ENCODE measurements at places on chromosomes 1 and 21.
A peak's percentile ranks its signal among the peaks of the same experiment; 100 is the strongest.

DNA sequence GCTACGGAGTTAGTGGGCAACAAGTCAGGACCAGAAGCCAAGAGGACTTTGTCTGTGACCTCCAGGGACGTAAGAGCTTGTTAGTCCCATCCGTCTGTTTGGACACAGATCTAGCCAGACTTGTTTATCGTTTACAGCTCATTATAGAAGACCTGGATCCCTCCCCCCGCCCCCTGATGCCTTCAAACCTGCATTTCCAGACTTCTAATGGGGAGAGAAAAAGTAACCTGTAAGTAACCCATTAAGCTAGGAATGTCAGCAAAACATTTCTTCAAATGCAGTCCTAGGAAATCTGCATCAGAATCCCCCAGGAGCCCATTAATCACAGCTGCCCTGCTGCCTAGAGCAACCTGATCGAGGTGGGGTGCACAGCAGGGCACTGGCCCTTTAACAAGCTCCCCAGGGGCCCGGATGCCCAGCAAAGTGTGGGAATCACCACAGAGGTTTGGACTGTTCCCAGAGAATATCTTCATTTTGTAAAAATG, 1.4 kb upstream of the MAD2L2 start:
- DNase-seq = no peak

- no peak for DNase-seq
Measured at GRCh38 chr1:201006450-201006849, 17.1 kb downstream of the KIF21B start.

- DNase-seq = peak; percentile 5
Measured at GRCh38 chr1:93178418-93178817, 1.8 kb downstream of the TMED5 start.

DNA sequence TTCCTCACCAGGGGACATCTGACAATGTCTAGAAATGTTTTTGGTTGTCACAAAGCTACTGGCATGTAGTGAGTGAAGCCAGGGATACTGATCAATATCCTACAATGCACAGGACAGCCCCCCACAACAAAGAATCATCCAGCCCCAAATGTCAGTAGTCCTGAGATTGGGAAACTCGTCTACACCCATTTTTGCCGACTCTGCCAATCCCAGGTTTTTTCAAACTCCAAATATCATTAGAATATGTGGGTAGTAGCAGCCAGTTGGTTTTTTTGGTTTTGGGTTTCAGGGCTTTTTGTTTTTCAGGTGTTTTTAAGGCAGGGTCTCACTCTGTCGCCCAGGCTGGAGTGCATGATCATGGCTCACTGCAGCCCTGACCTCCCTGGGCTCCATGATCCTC, 5.9 kb downstream of the SPATA46 start:
- DNase-seq = no peak

DNA sequence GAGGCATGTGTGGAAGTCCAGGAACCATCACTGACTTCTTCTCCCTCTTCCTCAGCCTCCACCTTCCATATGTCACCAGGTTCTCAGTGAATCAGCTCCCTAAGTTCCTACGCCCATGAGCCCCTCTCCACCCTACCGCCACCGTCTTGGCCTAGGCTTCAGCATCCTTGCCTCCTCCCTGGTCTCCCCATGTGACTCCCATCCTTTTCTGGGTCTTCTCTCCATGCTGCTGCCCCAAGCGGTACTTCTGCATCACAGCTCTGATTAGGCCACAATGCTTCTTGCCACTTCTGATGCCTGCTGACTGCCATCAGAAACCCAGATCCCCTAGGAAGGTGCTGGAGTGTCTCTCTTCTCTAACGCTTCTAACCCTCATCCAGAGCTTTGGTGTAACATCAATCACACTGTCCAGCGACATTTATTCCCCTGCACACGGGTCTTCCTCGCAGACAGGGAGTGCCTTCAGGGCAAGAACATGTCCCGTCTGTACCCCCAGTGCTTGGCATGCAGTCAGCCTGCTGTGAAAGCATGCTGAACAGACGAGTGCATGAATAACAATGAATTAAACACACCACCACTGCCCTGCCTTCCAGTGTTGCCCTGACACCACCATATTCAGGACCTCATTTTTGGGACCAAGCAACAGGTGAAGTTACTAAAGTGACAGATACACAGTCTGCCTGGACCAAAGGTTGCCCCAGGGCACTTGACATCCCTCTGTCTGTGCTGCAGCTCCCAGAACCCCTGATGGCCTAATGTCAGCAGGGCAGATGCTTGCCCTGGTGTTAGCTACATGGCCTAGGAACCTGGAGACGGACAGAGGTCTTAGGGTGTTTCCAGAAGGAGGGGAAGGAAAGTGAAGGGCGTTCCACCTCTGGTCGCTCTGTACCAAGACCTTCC, 158.7 kb upstream of the EDN2 start:
- DNase-seq = no peak

DNA sequence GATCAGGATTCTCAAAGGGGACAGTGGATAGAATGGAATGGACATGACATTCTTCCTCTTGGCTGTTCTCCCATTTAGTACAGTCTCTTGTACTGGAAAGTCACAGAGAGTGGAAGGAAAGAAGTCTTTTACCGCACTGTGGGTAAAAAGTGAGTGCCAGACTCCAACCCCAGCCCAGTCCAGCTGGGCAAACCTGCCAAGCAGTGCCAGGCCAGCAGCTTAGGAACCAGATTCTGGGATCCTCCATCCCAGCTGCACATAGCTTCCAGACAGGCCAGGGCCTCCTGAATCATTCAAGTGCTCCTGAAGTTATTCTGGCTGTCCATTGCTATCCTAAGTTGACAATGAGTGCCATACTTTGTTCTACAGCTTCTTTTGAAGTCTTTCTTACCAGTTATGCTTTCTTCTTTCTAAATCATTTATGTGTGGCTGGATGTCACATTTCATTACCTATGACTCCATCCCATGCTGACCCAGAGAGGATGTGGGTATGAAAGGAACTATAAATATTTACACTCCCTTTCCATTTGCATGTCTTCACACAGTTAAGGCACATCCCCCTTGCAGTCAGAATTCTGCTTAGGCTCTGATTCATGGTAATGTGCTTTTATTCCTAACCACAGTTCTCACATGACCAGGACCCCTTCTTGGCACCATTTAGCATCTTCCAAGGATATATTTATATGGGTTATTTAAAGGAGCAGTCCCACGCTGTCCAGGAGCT, 88.9 kb downstream of the AK5 start:
- peak; percentile 96 for DNase-seq

DNA sequence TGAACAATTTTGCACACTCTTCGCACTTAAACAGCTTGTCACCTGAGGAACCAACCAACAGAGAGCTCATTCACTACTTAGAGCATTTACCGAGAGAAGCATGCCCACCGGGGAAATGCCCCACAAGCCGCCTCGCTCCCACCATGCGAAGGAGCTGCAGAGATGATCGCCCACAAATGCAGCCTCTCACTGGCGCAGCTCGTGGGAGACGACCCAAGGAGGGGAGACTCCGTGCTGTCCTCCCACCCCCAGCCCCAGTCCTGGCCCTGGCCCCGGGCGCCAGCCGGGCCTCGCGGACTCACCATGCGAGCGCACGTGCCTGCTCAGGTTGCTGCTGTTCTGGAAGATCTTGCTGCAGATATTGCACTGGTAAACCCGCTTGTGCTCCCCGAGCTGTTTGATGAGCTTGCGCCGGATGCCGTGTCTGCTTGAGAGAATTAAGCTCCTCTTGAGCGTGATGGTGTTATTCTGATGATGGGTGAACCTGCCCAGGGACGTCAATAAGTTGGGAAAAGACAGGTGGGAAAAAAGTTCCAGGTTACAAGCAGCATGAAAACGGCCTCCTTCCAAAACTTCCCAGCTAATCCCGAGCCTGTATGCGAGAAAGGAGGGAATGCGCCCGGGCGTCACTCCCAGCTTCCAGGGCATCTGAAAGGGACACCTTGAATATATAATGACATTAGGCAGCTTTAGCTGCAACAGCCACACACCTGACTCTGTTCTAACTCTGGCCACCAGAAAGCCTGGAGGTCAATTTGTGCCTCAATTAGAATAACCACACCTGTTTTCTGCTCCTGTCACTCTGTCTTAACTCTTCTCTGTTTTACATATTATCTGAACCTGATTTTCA, 42.8 kb downstream of the PRDM15 start:
- no peak for DNase-seq

Measured in H4 (cell line).